Lung microvascular endothelial cell (primary cell): ENCODE measurements at places on chromosomes 13 and 19.

GRCh38 chr13:113579686-113580085, 4.9 kb upstream of the TFDP1 start:
- DNase-seq: no peak

GRCh38 chr19:41318696-41319499, 8.9 kb downstream of the CCDC97 start:
- DNase-seq: no peak

DNA sequence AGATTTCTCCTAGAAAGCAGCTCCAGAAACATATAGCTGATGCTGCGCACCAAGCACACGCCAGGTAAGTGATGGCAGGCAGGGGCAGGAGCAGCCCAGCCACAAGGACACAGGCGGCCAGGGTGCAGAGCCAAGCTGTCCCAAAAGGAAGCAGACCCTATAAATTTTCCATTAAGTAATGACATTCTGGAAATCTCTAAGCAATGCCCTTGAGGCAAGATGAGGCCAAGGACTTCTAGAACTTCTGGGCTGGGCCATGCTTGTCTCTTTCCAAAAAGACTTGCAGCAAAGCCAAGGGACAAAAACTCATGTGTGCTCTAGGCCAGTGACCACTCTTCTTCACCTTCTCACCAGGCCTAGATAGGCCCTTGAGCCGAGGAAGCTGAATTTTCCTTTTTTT, 42.2 kb upstream of the EPHX3 start:
- DNase-seq: no peak

DNA sequence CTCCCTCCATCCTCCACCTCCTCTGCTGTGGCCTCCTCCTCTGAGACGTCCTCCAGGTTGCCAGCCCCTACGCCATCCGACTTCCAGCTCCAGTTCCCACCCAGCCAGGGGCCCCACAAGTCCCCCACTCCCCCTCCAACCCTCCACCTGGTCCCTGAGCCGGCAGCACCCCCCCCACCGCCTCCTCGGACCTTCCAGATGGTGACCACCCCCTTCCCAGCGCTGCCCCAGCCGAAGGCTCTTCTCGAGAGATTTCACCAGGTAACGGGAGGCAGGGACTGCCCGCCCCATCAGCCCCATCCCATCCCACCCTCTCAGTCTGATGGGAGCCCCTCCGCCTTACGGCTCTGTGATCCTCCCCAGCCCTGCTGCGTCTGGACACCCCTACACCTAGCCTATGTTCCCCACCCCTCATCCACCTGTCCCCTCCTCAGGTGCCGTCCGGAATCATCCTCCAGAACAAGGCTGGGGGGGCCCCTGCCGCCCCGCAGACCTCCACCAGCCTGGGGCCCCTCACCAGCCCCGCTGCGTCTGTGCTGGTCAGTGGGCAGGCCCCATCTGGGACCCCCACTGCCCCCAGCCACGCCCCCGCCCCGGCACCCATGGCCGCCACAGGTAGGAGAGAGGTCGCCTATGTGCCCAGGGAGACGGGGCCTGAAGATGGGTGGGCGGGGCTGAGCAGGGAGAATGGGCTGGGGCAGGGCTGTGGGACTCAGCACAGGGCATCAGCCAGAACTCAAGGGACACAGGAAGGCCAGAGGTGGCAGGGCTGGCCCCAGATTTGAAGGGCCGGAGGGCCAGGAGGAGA, 18.6 kb upstream of the EHD2 start:
- no peak for DNase-seq

DNA sequence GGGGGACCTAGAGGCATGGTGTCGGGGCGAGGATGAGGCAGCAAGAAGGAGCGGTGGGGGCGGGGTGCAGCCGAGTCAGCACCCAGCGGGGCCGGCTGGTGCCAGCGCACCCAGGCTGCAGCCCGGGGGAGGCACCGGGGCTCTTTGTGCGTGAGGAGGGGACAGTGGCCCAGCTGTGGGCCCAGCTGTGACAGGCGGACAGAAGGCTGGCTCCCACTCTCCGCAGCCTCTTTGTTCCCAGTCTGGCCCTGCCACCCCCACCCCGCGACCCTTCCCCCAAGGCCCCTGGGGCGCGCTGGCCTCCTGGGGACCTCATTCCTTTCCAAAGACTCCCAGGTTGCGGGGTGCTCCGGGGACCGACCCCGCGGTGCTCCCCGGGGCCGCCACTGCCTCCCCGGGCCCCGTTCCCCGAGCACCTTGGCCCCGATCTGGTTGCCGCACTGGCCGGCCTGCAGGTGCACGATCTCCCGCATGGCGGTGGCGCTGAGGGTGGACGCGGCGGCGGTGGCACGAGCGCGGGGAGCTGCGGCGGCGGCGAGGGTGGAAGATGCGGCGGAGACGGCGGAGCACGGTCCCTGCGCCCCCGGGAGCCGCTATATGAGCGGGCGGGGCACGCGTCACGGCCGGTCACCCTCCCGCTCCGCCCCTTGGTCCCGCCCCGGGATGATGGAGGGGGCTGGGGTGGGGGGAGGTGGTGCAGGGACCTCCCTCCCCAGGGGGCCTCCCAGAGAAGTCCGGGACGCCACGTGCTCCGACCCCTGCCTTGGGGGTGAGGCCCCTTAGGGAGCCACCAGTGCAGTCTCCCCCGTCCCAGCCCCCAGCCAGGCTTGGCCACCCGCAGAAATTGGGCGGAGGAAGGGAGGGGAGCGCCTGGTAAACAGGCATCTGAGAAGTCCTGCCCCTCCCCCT, at the start of gene TUBB4A:
Gene TUBB4A, minus strand, starts transcription at position 570 of the 909 bp plus-strand sequence. Its CDS starts 97 bp downstream, at position 473.
- DNase-seq: no peak

- no peak for DNase-seq
These were observed 206.5 kb downstream of the TEX29 start for GRCh38 chr13:111526922-111527321.

GRCh38 chr19:33763633-33764371, 32.9 kb upstream of the KCTD15 start:
- DNase-seq: no peak
